ENCODE measurements at places on chromosomes 2 and 18.

- DNase-seq = no peak
Measured at GRCh38 chr2:123783164-123783563, 241.9 kb upstream of the CNTNAP5 start.

DNA sequence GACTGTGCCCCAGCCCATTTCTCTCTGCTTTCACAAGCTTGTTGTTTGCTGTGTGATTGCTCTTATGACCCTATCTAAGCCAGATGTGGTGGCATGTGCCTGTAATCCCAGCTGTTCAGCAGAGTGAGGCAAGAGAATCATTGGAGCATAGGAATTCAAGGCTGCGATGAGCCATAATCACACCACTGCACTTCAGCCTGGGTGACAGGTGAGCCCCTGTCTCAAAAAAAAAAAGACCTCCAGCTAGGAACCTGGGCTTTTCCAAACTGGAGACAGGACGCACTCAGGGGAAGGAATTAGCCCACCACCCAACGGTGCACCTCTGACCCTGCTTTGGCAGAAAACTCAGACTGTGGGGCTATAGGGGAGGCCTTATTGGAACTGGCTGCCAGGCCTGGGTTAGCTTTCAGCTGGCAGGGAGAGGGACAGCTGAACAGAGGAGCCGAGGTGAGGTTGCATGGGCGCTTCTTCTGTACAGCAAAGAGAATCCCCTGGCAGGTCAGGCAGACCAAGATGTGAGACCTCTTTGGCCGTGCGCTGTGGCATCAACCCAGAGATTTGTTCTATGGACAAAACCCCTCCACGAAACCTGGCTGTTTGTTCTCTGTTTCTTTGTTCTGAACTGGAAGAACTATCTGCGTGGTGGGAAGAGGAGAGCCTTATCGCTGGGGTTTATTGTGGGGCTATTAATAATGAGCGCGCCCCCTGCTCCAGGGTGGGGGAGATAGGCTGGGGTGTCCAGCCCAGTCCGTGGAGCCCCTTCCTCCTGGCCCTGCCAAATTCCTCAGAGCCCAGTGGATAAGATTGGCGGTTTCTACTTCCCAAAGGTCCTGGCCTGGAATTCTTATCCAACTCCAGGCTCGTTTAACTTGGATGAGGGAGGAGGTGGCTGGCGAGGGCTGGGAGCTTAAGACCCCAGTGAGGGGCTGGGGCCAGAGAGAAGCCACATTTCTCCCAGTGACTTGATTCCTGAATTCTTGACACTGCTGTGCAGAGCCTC is 38.8 kb upstream of the SMAD7 start:
- no peak for DNase-seq

GRCh38 chr2:101728865-101729264 is 31.4 kb downstream of the MAP4K4 start:
- DNase-seq = no peak

GRCh38 chr2:178530131-178530530 is 49.9 kb downstream of the PLEKHA3 start:
- DNase-seq = no peak
